Breast epithelium (tissue), 4 donors: ENCODE measurements at places on chromosomes 1 and 21. TPM values are rescaled to one million over a fixed set of nuclear protein-coding genes. Genes with fewer than 3 reads are reported as not detected.

- DNase-seq = no peak
Observed at GRCh38 chr1:221739677-221740025, 2.2 kb downstream of the DUSP10 start.

B3GALT2 gene
- total RNA-seq = 0.29 TPM

SLC1A7 gene
- not detected for total RNA-seq

AIM2 gene
- 0.73 TPM for total RNA-seq

GRCh38 chr21:42338729-42339715, 11.8 kb downstream of the TFF2 start:
- no peak for DNase-seq

GRCh38 chr1:39936724-39937491, 18.0 kb upstream of the MFSD2A start:
- DNase-seq = no peak

DNA sequence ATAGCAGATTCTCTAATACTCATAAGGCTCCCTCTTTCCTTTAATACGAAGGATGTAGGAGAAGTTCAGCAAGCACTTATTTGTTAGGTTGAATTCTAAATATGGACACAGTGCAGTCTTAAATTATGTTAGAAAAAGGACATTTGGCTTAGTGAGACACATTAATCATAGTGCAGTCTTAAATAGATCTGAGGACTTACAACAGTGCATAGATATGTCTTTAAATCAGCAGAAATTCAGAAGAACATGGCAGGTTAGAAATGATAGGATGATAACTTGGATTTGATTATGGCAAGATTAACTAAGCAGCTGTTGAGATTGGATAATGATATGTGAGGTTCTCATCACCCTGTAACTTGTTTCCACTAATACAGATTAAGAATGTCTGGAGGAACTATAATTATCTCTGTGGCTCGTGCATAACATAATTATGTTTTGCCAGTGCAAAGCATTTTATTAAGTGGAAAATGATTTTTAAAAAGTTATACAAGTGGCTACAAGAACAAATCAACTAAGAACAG, 485.9 kb downstream of the USP25 start:
- no peak for DNase-seq

- no peak for DNase-seq
Observed at GRCh38 chr1:206687915-206688442, 3.3 kb downstream of the MAPKAPK2 start.

GRCh38 chr1:69993810-69994209, 211.6 kb downstream of the LRRC40 start:
- no peak for DNase-seq

AUNIP gene
- total RNA-seq = 0.33 TPM

- DNase-seq = no peak
Observed at GRCh38 chr1:27968692-27969091, 8.9 kb downstream of the XKR8 start.

GRCh38 chr1:118100686-118101514, 84.1 kb downstream of the SPAG17 start:
- no peak for DNase-seq

HSPG2 gene
- total RNA-seq = 95.0 TPM

SARS1 gene
- 161 TPM for total RNA-seq

- DNase-seq = no peak
Observed at GRCh38 chr1:167052389-167052788, 37.8 kb downstream of the GPA33 start.

DNA sequence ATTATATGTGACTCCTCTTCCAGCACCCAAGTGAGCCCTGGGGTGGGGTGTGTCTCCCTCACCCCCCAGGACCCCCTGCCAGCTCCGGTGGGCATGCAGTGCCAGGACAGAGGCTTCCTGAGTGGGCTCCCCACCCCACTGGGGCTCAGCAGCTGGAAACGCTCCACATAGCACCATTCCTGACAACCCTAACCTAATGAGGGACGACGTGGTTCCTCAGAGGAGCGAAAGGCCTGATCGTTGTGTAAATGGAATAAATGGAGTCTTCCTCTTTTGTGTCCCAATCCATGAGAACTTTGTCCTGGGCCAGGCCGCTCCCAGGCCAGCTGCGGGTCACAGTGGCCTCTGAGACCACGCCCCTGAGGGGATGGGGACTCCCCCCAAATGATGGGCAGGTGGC, 1.8 kb upstream of the TSPEAR start:
- no peak for DNase-seq

DNA sequence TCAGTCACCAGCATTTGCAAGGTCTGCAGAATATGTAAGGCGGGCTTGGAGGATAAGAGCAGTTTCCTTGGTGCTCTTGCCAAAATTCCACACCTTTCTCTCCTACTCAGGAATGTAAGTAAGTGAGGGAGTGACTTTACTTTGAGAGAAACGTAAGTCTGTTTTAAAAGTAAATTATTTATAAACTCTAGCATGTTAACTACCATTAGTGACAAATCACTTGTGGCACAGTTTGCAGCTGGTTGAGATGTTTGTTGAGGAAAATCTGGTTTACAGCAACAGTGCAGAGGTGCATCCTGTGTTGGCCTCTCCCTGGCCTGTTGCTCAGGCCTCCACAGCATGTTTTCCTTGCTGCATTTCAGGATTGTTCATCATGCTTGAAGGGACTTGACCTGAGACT, 8.5 kb downstream of the CGN start:
- DNase-seq = no peak

GRCh38 chr1:81618376-81618775, 182.4 kb upstream of the ADGRL2 start:
- DNase-seq = no peak

- no peak for DNase-seq
Observed at GRCh38 chr1:67552336-67552759, 122.1 kb upstream of the SERBP1 start.

GRCh38 chr1:225908013-225908640, 15.9 kb downstream of the PYCR2 start:
- no peak for DNase-seq

CELSR2 gene
- 19.5 TPM for total RNA-seq

PLEKHA6 gene
- total RNA-seq = 1.4 TPM

ACKR1 gene
- 32.3 TPM for total RNA-seq

DNA sequence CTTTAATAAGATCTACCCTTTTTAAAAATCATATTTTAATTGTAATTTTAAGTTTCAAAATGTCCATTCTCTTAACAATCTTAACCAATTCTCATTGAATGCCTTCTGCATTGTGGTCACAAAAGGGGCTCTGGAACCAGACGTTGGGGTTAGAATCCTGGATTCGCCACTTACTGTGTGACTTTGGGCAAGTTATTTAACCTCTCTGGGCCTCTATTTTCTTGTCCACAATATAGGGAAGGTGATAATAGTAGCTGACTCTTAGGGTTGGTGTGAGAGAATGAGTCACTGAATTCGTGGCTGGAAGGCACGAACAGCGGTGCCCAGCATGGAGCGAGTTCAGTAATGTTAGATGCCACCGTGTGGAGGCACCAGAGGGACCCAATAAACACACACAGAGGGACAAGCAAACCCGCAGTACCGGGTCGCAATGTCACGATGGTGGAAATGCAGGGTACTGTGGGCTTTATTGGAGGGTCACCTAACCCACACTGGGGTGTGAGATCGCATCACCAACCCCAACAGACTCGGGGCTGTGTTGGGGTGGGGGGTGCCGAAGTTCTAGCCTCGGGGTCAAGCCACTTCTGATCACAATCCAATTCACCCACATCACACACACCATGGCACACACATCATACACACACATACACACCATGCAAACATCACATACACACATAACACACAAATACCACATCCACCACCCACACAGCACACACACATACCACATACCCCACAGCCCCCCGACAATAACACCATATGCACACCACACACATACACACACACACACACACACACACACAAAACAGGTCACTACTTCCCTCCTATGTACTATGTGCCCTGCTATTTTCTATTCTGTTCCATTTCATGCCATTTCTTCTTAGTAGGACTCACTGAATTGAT, 27.0 kb upstream of the IFNAR2 start:
- no peak for DNase-seq

DNA sequence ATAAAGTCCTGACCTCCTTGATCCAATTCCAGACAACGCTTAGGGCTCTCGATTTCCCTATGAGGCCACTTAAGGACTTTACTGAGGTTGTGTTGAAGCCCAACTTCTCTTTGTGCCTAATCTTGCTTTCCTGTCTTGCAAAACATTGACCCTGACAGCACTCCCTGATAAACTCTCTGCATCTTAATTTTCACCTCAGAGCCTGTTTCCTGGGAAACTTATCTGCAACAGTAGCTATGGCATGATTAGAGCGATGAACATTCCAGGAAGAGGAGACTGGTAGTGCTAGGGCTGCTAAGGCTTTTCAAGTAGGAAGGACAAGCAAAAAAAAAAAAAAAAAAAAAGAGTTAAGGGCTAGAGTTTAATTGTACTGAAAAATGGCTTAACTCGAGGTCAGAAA, 118.9 kb downstream of the RGS21 start:
- no peak for DNase-seq

VPS13D gene
- total RNA-seq = 73.9 TPM

KCNH1 gene
- 0.32 TPM for total RNA-seq

GRCh38 chr21:45043541-45044020, 30.8 kb upstream of the ADARB1 start:
- DNase-seq = no peak

ZYG11A gene
- not detected for total RNA-seq

GRCh38 chr21:45970674-45971615, 10.6 kb upstream of the COL6A1 start:
- no peak for DNase-seq

SPRR2D gene
- not detected for total RNA-seq
